ENCODE measurements at places on chromosomes 3 and 15.

DNA sequence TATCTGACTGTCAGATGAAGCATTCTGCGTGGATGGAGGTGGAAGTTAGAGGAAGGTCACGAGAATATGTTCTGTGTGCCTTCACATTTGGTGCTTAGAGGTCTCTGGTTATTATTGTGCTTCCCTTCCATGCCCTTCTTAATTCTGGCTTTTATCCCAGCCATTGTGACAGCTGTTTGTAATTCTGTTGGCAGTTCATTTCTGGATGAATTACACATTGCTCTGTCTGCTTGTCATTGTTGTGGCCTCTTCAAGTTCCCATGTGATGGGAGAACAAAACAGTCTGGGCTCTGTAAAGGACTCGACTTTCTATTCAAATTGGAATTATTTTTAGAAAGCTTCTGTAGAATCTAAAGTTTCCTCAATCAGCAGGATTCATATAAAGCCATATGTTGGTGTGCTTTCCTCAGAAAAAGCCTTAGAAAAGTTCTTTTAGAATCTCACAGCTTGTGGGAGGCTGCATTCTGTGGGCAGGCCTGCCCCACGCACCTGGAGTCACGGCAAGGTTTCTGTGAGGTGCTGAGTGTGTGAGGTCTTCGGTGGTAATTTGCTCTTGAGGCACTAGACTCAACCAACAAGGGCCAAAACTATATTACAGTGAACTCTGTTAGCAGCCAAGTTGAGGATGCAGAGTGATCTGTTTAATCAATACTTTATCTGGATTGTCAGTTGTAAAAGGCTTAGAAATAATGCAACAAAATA is 397.4 kb upstream of the AZI2 start:
- H3K27me3 ChIP-seq: no peaks in the 10 kb centered on the region
- DNase-seq: no peak
- H3K36me3 ChIP-seq: no peaks in the 10 kb centered on the region
- H3K27ac ChIP-seq: no peak overlapping the region
- H3K4me3 ChIP-seq: no peak overlapping the region

DNA sequence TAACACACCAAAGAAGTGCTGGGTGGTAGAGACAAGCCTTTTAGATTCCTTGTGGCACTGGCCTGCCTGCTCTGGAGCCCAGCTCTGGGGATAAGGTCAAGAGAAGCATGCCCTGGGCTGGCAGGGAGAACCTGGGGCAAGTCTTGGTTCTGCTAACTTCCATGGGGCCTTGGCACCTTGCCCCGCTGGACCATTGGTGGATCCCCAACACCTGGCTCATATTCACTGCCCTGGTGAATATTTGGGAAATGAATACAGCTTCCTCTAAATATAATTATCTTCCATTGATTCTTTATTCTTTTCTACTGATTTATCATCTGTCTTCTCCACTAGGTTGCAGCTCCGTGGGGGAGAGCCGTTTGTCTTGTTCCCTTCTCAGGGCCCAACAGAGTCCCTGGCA is 89.5 kb downstream of the RAB11A start:
- H3K4me1 ChIP-seq: no peaks in the 10 kb centered on the region
- no peaks in the 10 kb centered on the region for H3K36me3 ChIP-seq
- H3K27ac ChIP-seq: no peak overlapping the region
- H3K27me3 ChIP-seq: peaks cover 19% of the 10 kb centered on the region
- no peak for DNase-seq

DNA sequence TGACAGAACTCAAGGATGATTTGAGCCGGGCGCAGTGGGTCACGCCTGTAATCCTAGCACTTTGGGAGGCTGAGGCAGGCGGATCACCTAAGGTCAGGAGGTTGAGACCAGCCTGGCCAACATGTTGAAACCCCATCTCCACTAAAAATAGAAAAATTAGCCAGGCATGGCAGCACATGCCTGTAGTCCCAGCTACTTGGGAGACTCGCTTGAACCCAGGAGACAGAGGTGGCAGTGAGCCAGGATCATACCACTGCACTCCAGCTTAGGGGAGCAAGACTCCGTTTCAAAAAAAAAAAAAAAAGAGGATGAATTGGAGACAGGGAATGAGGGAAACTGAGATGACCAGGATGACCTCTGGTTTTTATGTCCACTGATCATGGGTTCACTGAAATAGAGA is 60.4 kb upstream of the CDIN1 start:
- H3K4me1 ChIP-seq: no peaks in the 10 kb centered on the region
- DNase-seq: no peak
- H3K27ac ChIP-seq: no peak overlapping the region
- H3K4me3 ChIP-seq: no peak overlapping the region
- H3K36me3 ChIP-seq: no peaks in the 10 kb centered on the region

DNA sequence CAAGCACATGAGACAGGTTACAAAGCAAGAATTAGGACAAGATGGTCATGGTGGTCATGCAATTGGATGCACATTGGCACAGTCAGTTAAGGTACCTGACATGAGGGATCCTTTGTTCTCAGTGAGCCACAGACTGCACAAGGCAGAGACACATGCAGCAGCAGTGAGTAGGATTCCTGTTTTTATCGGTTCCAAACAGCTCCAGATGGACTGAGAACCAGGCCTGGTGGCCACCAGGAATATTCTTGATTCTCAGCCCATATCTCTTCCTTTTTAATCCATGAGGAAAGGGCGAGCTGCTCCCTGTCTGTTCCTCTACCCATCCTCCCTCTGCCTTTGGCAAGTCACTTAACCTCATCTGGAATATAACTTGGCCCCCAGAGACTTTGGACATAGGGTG is 410.8 kb downstream of the GAP43 start:
- no peak overlapping the region for H3K27ac ChIP-seq
- no peaks in the 10 kb centered on the region for H3K4me1 ChIP-seq
- no peaks in the 10 kb centered on the region for H3K27me3 ChIP-seq
- no peaks in the 10 kb centered on the region for H3K36me3 ChIP-seq

DNA sequence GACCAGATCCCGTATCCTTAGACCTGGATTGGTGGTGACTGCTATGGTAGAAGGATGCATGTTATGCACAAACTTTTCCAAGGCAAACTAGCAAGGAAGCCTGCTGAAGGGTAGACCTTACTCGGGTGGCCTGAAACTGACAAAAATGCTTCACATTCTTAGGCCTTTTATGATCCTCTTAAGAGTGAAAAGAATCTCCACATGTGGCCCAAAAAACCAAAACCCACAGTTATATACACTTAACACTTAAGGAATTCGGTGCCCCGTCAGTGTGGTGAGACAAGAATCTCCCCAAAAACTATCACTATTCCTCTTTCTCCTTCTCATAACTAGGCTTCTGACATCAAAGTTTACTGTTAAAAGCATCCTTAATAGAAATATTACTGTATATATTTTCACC is 130.1 kb upstream of the SOX2 start:
- H3K4me3 ChIP-seq: no peak overlapping the region
- no peak for DNase-seq
- no peaks in the 10 kb centered on the region for H3K4me1 ChIP-seq
- no peak overlapping the region for H3K27ac ChIP-seq

GRCh38 chr3:134378818-134379217 is 4.6 kb upstream of the AMOTL2 start:
- no peaks in the 10 kb centered on the region for H3K36me3 ChIP-seq
- peaks cover 10% of the 10 kb centered on the region for H3K4me1 ChIP-seq
- peaks cover 45% of the 10 kb centered on the region for H3K27me3 ChIP-seq
- no peak overlapping the region for H3K4me3 ChIP-seq
- H3K27ac ChIP-seq: no peak overlapping the region
- no peak for DNase-seq

DNA sequence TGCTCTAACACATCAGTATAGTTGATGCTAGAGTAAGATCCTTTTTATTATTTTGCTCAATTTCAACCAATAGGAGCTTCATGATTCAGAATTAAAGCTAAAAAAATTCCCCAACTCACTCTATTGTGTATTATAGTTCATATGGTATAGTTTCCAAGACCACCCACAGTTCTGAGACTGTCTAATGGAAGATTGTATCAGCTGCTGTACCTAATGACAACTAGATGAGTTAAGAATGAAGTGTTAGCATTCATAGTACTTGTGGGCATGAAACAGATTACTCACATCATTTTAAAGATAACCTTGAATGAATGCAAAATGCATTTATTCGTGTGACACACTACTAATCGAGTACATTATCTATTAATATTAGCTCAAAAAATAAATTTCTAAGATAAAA is 289.9 kb upstream of the ATP11B start:
- H3K4me1 ChIP-seq: no peaks in the 10 kb centered on the region
- no peak overlapping the region for H3K27ac ChIP-seq
- no peak overlapping the region for H3K4me3 ChIP-seq
- DNase-seq: no peak

GRCh38 chr15:32867313-32867626 is 149.5 kb downstream of the GREM1 start:
- no peak overlapping the region for H3K27ac ChIP-seq
- peaks cover 4% of the 10 kb centered on the region for H3K4me1 ChIP-seq
- no peaks in the 10 kb centered on the region for H3K36me3 ChIP-seq
- no peak for DNase-seq
- H3K4me3 ChIP-seq: no peak overlapping the region

DNA sequence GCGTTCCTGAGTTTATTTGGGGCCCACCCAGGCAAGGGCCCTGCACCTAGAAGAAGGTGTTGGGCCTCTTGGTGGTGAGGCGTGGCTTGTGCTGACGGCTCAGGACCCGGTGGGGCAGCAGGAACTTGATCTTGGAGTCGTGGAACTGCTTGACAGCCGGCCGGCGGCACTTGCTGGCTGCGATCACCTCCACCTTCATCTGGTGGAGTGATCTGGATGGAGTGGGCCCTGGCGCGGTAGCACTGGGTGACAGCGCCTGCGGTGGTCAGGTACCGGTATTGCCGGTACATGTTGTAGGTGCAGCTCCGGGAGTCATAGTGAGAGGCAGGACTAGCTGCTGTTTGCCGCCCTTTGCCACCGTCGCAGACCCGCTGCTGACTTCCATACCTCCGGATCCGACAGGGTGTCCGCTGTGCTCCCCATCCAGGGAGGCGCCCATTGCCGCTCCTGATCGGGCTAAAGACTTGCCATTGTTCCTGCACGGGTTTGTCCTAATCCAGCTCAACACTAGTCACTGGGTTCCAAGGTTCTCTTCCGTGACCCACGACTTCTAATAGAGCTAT is 136.8 kb downstream of the ANO10 start:
- peaks cover 9% of the 10 kb centered on the region for H3K4me1 ChIP-seq
- H3K36me3 ChIP-seq: peaks cover 5% of the 10 kb centered on the region
- H3K4me3 ChIP-seq: no peak overlapping the region
- no peak for DNase-seq
- no peaks in the 10 kb centered on the region for H3K27me3 ChIP-seq
- no peak overlapping the region for H3K27ac ChIP-seq

GRCh38 chr15:92075764-92076163 is 222.3 kb downstream of the SLCO3A1 start:
- H3K4me3 ChIP-seq: no peak overlapping the region
- DNase-seq: no peak
- no peaks in the 10 kb centered on the region for H3K27me3 ChIP-seq

DNA sequence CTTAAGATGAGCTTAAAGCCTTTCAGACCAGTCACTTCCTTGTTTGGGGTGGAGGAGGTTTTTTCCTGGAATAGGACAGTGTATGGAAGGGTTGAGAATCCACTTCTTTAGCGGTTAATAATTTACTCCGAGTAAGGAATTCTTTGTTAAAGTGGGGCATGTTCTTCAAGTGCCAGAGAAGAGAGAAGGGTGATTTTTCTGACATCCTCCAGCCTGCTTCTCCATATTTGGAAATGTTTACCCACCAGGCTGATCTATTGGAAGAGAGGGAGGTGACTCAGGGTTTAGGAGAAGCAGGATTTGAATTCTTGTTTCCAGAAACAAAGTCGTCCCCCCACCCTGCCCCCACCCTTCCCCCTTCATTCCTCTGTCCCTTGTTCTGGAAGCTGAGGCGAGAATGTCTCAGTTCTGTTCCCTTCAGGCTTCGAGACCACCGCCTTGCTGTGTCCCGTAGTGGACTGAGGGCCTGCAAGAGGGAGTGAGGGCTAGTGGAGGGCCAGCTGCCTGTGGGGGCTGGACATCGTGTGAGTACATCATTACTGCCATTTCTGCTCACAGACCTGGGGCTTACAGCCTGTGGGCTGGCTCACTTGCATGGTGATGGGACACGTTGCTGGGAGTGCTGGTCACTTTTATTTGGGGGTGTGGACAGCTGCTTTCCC is 58.5 kb downstream of the LPP start:
- no peak overlapping the region for H3K4me3 ChIP-seq
- no peak overlapping the region for H3K27ac ChIP-seq

DNA sequence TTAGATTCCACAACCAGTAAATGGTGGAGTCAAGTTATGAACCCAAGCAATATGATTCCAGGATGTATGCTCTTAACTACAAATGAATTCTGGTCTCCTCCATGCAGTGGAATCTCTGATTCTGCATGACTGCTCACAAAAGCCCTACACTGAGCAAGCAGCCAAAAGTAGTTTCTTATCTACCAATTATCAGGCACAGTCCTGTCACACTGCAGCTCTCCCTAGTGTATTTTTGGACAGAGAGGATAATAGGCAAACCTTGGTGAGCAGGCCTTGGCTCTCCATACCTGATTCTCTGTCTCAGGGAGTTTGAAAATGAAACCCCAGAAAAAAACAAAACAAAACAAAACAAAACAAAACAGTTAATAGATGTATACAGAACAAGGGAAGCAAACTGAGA is 3.5 kb upstream of the SSR3 start:
- no peak for DNase-seq
- H3K36me3 ChIP-seq: peaks cover 9% of the 10 kb centered on the region
- H3K4me1 ChIP-seq: peaks cover 26% of the 10 kb centered on the region
- no peak overlapping the region for H3K4me3 ChIP-seq
- peaks cover 7% of the 10 kb centered on the region for H3K27me3 ChIP-seq
- H3K27ac ChIP-seq: no peak overlapping the region

DNA sequence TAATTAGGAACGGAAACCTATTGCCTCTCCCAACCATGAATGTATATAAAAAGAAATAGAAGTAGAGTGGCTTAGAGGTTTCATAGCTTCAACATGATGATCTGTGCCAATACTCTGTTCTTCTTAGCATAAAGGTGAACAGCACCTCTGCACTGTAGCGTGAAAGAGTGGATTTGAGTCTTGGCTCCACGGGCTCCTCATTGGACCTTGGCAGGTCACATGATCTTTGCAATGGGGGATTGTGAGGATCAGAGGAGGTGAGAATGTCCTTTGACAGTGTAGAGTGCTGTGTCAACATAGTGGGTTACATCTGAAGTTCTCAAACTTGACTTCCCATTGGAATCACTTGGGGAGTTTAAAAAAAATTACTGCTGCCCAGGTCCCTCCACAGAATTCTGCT is 51.4 kb downstream of the FEM1B start:
- H3K27ac ChIP-seq: no peak overlapping the region
- no peak overlapping the region for H3K4me3 ChIP-seq
- peaks cover 38% of the 10 kb centered on the region for H3K4me1 ChIP-seq
- no peak for DNase-seq
- no peaks in the 10 kb centered on the region for H3K36me3 ChIP-seq

GRCh38 chr15:31399544-31400171 is 73.0 kb downstream of the KLF13 start:
- H3K4me3 ChIP-seq: no peak overlapping the region
- H3K4me1 ChIP-seq: peaks cover 57% of the 10 kb centered on the region
- H3K27ac ChIP-seq: peak overlapping the region; percentile 52
- no peaks in the 10 kb centered on the region for H3K36me3 ChIP-seq
- DNase-seq: no peak
